Pulmonary artery endothelial cell (primary cell): ENCODE measurements at places on chromosomes 5 and 9. TPM values are rescaled to one million over a fixed set of nuclear protein-coding genes. Genes with fewer than 3 reads are reported as not detected.

The ZSWIM6 gene
- total RNA-seq: 21.1 and 25.5 TPM in 2 replicates

The DIRAS2 gene
- total RNA-seq: not detected in 2 replicates

The DDX31 gene
- 12.7 and 14.0 TPM in 2 replicates for total RNA-seq

The SLU7 gene
- total RNA-seq: 46.8 and 57.5 TPM in 2 replicates

The SPINK6 gene
- total RNA-seq: not detected in 2 replicates

The GFI1B gene
- not detected in 2 replicates for total RNA-seq

The HTR1A gene
- not detected in 2 replicates for total RNA-seq

The TRPM3 gene
- 0.99 and 2.9 TPM in 2 replicates for total RNA-seq

The OR1N2 gene
- not detected in 2 replicates for total RNA-seq

The LRRC26 gene
- total RNA-seq: not detected in 2 replicates

The MLANA gene
- not detected in 2 replicates for total RNA-seq

The FUT7 gene
- total RNA-seq: not detected in 2 replicates

The FAT2 gene
- under 0.01 and 0.14 TPM in 2 replicates for total RNA-seq

The CCDC192 gene
- not detected in 2 replicates for total RNA-seq

The ADAMTSL1 gene
- total RNA-seq: 24.1 and 26.9 TPM in 2 replicates

The SSBP2 gene
- total RNA-seq: 9.8 and 11.4 TPM in 2 replicates

The RASA1 gene
- 37.7 and 45.1 TPM in 2 replicates for total RNA-seq

DNA sequence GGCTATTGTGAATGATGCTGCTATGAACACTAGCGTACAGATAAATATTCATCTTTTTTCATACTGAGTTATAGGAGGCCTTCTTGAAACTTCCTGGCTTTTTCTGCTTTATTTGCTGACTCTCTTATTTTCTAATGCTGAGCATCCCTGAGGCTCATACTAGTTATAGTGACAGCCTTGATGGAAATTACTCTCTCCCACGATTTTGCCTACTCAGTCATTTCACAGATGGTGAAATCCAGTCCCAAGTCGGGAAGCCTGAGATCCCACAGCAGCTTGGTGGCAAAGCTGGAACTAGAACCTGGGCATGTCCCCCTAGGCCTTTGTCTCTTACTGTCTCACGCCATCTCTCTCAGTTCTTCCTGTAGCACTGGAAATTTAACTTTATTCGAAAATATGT, 22.4 kb downstream of the NANS start:
- DNase-seq: no peak

DNA sequence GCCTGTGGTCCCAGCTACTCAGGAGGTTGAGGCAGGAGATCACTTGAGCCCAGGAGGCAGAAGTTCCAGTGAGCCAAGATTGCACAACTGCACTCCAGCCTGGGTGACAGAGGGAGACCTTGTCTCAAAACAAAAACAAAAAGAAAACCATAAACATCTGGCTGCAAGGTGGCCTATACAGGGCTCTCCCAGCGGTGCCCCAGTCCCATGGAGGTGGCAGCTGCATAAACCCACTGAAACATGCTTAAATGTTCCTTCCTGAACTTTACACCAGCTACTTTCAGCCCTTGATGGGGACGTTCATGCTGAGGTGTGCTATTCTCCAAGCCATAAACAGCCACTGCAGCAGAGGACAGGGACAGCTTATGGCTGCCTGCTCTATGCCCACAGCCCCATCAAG, 35.6 kb downstream of the DROSHA start:
- no peak for DNase-seq

DNA sequence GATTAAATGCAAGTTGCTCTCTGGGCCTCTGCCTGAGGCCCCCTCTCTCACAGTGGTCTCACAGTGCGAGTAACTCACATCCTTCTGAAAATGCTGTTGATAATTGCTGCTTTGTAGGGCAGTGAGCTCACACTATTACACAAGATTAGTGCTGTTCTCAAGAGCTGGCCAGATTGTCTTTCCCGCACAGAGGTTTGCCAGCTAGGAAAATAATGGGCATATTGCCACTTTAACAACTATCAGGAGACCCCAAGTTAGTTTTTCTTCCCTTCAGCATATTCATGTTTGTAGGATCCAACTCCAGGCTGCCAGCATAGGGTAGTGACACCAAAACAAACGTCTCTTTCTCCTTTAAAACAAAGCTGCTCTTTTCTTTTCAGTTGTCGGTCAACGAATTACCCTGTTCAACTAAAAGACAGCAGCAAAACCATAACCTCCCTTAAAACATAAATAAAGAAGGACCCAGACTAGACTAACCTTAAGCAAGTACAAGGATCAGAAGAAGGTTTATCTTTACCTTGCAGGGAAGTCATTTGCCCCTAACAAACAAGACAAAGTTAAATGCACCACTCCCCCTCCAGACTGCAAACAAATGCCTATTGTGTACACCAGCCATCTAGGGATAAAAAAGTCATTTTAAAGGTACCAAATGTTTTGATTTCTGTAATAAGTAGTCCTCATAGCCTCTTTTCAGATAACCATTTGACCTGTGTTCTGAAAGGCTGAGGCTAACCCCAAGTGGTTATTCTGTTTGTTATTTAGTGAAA, 91.4 kb downstream of the VCAN start:
- no peak for DNase-seq

DNA sequence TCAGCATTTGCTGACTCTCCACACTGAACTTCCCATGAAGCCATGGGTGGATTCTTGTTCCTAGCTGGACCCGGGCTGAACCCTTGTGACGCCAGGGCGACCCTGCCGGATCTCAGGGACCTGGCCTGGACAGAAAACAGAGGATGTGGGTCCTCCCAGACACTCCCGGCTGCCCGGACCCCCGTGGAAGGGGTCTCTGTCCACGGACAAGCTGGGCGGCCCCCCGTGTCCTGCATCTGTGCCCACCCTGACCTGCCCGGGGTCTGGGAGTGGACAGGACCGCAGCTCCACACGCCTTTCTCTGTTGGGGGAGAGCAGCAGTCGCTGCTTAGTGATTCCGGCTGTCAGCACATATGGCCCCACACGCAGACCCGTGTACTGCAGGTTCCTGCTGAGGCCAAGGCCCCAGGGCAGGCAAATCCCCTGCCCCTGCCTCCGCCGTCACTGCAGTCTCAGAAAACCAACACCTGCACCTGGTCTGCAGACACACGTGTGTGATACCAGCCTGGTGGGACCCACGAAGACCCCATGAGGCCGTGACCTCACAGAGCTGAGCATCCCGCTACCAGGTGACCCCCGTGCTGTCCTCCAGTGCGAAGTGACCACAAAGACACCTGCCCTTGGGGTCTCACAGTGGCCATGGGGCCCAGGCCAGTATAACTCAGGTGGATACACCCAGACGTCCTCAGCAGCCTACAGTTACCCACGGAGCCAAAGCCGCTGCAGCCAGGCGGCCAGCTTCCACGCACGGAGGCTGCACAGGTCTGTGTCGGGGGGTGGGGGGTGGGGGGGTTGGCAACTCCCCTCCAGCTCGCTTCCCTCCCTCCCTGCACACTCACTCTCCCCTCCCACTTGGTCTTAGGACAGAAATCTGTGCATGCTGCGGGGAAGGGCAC, 50.6 kb downstream of the NKD2 start:
- no peak for DNase-seq

- no peak for DNase-seq
Observed at GRCh38 chr5:138303372-138303771, 28.2 kb downstream of the CDC25C start.

DNA sequence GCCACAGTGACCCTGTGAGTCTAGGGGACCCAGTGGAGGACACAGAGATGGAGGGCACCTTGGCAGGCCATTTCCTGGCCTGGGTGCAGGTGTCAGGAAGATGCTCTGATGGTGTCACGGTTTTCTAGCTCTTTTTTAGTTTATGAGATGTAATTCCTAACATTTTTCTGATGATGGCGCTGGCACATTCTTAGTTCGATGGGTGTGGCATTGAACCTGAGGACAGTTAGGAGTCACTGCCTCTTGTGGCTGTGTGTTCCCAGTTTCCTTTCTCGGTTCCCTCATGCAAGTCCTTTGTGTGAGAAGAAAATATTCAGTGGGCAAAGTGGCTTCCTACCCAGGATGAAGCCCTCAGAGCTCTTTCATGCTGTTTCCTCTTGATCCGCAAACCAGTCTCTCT, 129.4 kb upstream of the ICE1 start:
- no peak for DNase-seq

DNA sequence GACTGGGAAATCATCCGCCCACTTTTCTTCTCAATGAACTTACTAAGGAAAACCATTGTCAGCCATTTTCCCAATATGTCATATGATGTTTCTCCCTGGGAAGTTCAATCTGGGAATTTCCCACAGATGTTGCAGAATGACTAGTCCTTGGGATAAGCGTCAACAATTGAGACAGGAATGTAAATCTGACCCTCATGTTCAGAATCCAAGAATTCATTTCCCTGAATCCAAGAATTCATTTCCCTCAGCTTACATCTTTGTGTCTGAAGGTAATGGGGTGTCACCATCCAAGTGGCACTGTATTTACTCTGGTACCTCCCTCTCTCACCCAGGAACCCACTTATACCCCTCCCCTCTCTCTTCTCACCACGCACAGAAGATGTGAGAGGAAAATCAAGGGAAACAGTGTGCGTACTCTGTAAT, 7.4 kb downstream of the KLF9 start:
- peak; percentile 82 for DNase-seq

- no peak for DNase-seq
Observed at GRCh38 chr5:137036640-137037039, 462.5 kb downstream of the SPOCK1 start.

DNA sequence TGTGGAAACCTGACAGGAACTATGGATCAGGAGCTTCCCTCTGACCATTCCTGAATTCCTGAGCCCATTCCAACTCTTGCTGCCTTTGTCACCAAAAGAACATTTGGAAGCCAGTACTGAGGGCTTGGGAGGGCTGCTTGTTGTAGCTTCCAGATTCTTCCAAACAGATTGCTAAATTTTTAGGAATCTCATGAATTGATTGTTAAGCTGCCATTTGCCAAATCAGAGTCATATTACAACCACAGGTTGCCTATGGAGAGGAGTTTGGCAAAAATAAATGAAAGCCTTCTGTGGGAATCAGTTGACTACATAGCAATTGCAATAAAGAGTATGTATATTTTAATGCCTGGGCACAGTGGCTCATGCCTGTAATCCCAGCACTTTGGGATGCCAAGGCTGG, 39.2 kb upstream of the SLC28A3 start:
- DNase-seq: no peak

DNA sequence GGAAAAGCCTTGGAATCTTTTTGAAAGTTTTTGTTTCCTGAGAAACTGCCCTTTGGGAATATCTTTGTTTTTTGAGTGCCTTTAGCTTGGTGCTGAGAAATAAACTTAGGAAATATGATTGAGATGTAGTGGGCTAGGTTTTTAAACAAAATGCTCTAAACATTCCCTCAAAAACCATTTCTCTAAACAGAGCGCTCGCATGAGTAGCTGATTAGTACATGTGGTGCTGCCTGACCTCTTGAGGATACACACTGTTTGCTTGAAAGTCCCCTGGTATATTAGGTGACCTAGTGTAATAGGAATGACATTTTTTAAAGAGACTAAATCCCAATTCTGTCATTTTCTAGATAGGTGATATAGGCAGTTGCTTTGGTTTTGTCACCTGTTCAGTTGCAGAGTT, 132.3 kb downstream of the ADAMTSL1 start:
- no peak for DNase-seq

- no peak for DNase-seq
Observed at GRCh38 chr5:36734422-36734821, 128.0 kb downstream of the SLC1A3 start.

DNA sequence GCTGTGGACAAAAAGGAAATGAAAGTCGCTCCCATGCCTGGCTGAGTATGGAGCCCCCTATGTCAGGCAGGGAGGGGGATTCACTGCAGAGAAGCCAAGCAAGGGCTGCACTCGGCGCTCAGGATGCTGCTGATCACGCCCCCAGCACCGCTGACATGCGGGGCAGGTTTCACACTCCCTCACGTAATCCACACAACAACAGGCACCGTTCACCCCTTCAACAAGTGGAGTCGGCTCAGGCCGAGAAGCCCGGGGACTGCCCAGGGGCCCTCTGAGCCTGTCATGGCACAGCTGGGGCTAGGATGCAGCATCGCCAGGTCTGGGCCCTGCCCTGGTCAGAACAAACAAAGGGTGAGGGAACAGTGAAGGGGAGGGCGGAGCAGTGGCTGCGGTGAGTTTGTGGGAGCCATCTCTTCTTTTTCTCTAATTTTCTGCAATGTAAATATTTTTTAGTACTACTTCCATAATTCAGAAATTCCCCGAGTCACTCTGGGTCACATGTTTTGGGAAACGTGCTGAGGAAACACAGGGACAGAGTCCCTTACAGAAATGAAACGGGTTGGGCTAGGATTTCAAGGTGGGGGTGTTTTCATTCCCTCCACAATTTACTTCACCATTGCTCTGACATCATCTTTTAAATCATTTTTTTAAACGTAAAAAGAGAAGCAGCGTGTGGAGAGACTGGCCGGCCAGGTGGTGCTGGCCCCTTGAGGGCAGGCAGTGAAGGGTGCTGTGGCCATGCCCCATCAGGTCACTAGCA, 49.8 kb downstream of the PRRT1B start:
- DNase-seq: no peak

- no peak for DNase-seq
Observed at GRCh38 chr5:157484768-157485167, 24.8 kb downstream of the NIPAL4 start.

GRCh38 chr9:7370381-7370780, 429.2 kb downstream of the DMAC1 start:
- DNase-seq: no peak

DNA sequence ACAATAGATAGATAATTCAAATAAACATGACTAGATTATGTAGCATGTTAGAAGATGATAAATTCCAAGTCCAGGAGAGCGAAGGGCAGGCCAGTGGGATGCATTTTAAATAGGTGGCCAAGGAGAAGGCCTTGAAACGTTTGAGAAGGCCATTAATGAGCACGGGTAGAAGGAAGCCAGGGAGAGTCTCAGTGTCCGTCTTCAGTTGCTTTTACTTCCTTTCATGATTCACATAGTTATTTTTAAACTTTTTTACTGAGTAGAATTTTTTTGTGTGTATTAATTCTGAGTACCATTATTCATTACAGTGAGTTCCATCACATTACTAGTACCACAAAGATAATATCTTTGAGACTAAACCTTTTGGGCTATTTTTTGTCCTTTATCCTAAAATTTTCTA, 259.2 kb downstream of the ARRDC3 start:
- no peak for DNase-seq

- no peak for DNase-seq
Observed at GRCh38 chr9:109843641-109844040, 63.6 kb downstream of the PALM2AKAP2 start.

GRCh38 chr9:136142859-136143214, 24.2 kb upstream of the TMEM250 start:
- no peak for DNase-seq

- DNase-seq: no peak
Observed at GRCh38 chr5:158773161-158773560, 326.6 kb downstream of the EBF1 start.

GRCh38 chr9:69895659-69896058, 75.0 kb downstream of the CFAP95 start:
- no peak for DNase-seq

- no peak for DNase-seq
Observed at GRCh38 chr5:81070571-81071255, 110.5 kb downstream of the RASGRF2 start.
